ENCODE measurements at places on chromosomes 3 and 15. TPM values are rescaled to one million over a fixed set of nuclear protein-coding genes. Genes with fewer than 3 reads are reported as not detected.

- no peak for DNase-seq
Measured at GRCh38 chr15:54917312-54917711, 279.4 kb downstream of the RSL24D1 start.

DNA sequence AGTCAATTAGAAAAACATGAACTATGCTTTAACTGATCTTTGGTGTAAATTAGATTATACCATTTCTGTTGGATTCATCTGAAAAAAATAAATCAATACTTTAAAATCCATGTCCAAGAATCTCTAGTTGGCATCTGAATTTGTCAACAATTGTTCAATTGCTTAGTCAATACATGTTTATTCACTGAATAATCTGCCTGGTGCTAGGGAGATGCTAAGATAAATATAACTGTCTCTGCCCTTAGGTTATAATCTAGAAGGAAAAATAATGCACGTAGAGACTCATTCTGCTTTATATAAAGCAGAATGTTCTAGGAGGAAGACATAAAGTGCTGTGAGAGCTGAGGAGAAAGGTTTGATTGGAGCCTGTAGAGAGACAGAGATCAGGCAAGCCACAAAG lies 537.2 kb upstream of the IL12A start:
- DNase-seq = no peak

DNA sequence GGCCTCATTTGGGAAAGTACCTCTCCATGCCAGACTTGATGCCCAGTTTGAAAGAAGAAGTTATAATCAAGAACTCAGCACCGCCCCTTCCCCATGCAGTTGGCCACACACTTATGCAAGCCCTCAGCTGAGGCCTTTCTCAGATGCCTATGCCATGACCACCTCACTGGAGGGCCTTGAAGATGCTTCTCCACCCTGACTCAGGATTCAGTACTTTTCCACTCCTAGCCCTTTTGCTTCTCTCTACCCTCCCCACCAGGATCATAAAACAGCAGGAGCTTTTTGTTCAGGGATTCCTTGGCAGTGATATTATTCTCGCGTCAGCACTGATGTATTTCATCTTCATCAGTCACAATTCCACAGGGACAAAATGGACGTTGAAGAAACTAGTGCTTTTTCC lies 313.5 kb downstream of the PYDC2 start:
- DNase-seq = no peak

- no peak for DNase-seq
Measured at GRCh38 chr3:154169796-154170110, 48.6 kb downstream of the ARHGEF26 start.

RASSF1 gene
- total RNA-seq = 45.2 TPM

RHCG gene
- total RNA-seq = not detected

NCEH1 gene
- 7.1 TPM for total RNA-seq

LMCD1 gene
- 852 TPM for total RNA-seq

CCR8 gene
- not detected for total RNA-seq
